ENCODE measurements at places on chromosomes 6 and 20. TPM values are rescaled to one million over a fixed set of nuclear protein-coding genes. Genes with fewer than 3 reads are reported as not detected.

GRCh38 chr20:48292806-48293205, 507.5 kb upstream of the SULF2 start:
- no peak overlapping the region for H3K27ac ChIP-seq
- peaks cover 21% of the 10 kb centered on the region for H3K4me1 ChIP-seq
- no peaks in the 10 kb centered on the region for H3K36me3 ChIP-seq

The HDAC2 gene
- total RNA-seq = 55.3 TPM

The RHAG gene
- not detected for total RNA-seq

DNA sequence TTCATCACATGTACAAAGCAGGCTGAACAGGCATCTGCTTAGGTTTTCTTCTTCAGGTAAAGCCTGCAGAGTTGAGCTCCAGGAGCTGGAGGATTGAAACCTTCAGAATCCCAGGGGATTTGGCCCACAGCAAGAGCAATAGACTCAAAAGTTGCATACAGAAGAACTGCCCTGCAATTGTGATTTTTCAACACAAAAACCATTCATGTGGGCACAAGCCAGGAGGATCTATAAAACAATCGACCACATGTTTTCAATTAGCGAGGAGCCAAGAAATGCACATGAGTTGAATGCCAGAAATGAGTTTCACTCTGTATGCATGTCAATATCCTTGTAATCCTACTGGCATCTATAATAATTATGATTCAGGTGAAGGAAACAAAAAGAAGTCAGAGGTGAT, 576.4 kb downstream of the HDGFL1 start:
- H3K4me1 ChIP-seq = no peaks in the 10 kb centered on the region
- no peaks in the 10 kb centered on the region for H3K27me3 ChIP-seq
- no peak for DNase-seq
- H3K27ac ChIP-seq = no peak overlapping the region

The DNAH8 gene
- total RNA-seq = 0.03 TPM

The KIAA0408 gene
- 55.1 TPM for total RNA-seq

- H3K27ac ChIP-seq = peak overlapping the region; percentile 89
- no peak for DNase-seq
- peak overlapping the region; percentile 87 for H3K4me3 ChIP-seq
- no peaks in the 10 kb centered on the region for H3K27me3 ChIP-seq
- peaks cover 33% of the 10 kb centered on the region for H3K4me1 ChIP-seq
Measured at GRCh38 chr20:62142252-62143080, 728 bp downstream of the PSMA7 start.

- no peak overlapping the region for H3K27ac ChIP-seq
- H3K4me1 ChIP-seq = no peaks in the 10 kb centered on the region
- no peak overlapping the region for H3K4me3 ChIP-seq
Measured at GRCh38 chr6:149636124-149636523, 12.4 kb downstream of the KATNA1 start.

GRCh38 chr6:117549611-117550010, 52.7 kb downstream of the GOPC start:
- H3K27ac ChIP-seq = no peak overlapping the region
- H3K4me3 ChIP-seq = no peak overlapping the region
- no peak for DNase-seq
- H3K27me3 ChIP-seq = no peaks in the 10 kb centered on the region

GRCh38 chr6:121536345-121536744, 100.9 kb downstream of the GJA1 start:
- H3K4me1 ChIP-seq = no peaks in the 10 kb centered on the region
- no peak for DNase-seq
- no peaks in the 10 kb centered on the region for H3K36me3 ChIP-seq
- H3K27ac ChIP-seq = no peak overlapping the region
- no peak overlapping the region for H3K4me3 ChIP-seq

DNA sequence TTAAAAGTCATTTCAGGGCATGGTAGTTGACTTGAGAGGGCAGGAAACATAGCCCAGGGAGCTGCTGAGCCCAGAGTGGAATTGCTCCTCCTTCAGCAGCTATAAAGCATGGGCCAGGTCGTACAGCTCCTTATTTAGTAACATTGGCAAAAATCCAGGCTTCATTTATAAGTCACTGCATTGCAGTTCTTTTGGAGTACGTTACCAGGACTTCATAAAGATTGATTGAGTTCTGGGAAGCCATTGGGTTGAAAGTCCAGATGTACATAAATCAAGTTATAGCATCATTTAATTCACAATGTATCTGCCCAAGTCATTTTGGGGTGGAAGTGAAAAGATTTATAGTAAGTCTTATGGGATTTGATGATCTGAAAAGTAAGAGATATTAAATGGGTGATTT, 53.0 kb upstream of the ANKEF1 start:
- H3K27ac ChIP-seq = no peak overlapping the region
- no peaks in the 10 kb centered on the region for H3K36me3 ChIP-seq
- no peaks in the 10 kb centered on the region for H3K27me3 ChIP-seq
- H3K4me1 ChIP-seq = no peaks in the 10 kb centered on the region
- no peak for DNase-seq

DNA sequence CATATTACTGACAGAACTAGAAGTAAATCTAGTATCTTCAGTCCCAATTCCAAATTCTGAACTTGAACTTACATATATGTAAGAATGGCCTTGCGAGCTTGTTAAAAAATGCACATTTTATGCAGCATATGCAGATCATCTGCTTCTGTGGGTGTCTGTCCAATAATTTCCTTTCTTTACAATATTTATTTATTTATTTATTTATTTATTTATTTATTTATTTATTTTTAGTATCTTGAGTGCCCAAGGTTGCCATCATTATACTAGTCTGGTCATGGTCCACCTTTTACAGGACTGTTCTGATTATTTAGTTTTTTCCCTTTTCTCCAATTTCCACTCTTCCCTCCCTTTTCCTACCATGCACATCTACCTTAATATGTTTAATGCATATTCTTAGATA, 528.4 kb downstream of the COL12A1 start:
- no peaks in the 10 kb centered on the region for H3K36me3 ChIP-seq
- H3K27me3 ChIP-seq = no peaks in the 10 kb centered on the region
- no peak overlapping the region for H3K27ac ChIP-seq
- no peak for DNase-seq

GRCh38 chr20:12014276-12014675, 96.6 kb downstream of the BTBD3 start:
- no peaks in the 10 kb centered on the region for H3K4me1 ChIP-seq
- DNase-seq = no peak
- H3K27ac ChIP-seq = no peak overlapping the region
- no peaks in the 10 kb centered on the region for H3K27me3 ChIP-seq
- no peaks in the 10 kb centered on the region for H3K36me3 ChIP-seq

- H3K36me3 ChIP-seq = no peaks in the 10 kb centered on the region
- no peak for DNase-seq
- H3K4me1 ChIP-seq = no peaks in the 10 kb centered on the region
- no peaks in the 10 kb centered on the region for H3K27me3 ChIP-seq
- H3K4me3 ChIP-seq = no peak overlapping the region
Measured at GRCh38 chr6:46331461-46331860, 159.8 kb downstream of the RCAN2 start.

DNA sequence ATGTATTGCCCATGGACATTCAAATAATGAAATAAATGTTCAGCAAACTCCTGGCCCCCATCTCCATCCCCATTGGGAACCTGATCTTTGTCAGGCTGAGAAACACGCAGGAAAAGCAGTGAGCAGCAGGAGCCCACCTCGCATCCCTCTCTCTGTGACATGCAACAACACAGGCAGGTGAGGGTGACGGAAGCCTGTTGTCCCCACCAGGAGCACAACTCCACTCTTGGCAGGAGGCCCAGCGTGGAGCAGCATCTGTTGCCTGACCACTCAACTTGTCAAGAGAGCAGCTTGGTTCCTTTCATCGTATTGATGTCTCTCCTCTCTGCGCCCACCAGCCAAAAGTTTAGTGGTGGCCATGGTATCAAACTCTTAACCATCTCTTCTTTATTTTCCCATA, 586.9 kb upstream of the ARID1B start:
- no peak overlapping the region for H3K4me3 ChIP-seq
- no peaks in the 10 kb centered on the region for H3K36me3 ChIP-seq
- H3K4me1 ChIP-seq = no peaks in the 10 kb centered on the region
- H3K27me3 ChIP-seq = no peaks in the 10 kb centered on the region

- H3K27me3 ChIP-seq = no peaks in the 10 kb centered on the region
- no peak overlapping the region for H3K4me3 ChIP-seq
- DNase-seq = no peak
- no peaks in the 10 kb centered on the region for H3K36me3 ChIP-seq
Measured at GRCh38 chr6:72464791-72465691, 156.8 kb upstream of the KCNQ5 start.

The BFSP1 gene
- total RNA-seq = 2.4 TPM

- peak overlapping the region; percentile 37 for H3K27ac ChIP-seq
- peaks cover 19% of the 10 kb centered on the region for H3K4me1 ChIP-seq
- no peak for DNase-seq
- H3K4me3 ChIP-seq = peak overlapping the region; percentile 51
Measured at GRCh38 chr6:148700741-148701311, 46.0 kb upstream of the UST start.

DNA sequence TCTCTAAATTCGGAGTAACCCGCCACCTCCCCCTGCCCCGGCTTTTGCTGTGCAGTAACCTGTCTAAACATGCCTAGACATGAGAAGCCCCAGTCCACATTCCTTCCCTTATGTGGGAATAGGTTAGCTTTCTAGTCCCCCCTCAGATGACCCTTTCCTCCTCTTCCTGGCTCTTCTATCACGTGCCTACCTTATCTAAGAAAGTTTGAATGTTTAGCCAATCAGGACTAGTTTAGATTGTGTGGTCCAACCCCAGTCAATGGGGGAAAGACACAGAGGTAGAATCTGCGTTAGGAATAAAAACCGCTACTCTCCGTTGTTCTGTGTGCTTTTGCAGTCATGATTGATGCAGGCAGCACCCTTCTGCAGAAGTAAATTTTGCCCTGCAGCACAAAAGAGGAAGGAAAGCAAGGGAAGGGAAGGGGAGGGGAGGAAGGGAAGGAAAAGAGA, 69.0 kb upstream of the CD93 start:
- peak; percentile 43 for DNase-seq
- no peak overlapping the region for H3K27ac ChIP-seq
- no peak overlapping the region for H3K4me3 ChIP-seq
- H3K36me3 ChIP-seq = no peaks in the 10 kb centered on the region
- no peaks in the 10 kb centered on the region for H3K27me3 ChIP-seq

The LY6G5C gene
- 2.9 TPM for total RNA-seq

The PROKR2 gene
- not detected for total RNA-seq

DNA sequence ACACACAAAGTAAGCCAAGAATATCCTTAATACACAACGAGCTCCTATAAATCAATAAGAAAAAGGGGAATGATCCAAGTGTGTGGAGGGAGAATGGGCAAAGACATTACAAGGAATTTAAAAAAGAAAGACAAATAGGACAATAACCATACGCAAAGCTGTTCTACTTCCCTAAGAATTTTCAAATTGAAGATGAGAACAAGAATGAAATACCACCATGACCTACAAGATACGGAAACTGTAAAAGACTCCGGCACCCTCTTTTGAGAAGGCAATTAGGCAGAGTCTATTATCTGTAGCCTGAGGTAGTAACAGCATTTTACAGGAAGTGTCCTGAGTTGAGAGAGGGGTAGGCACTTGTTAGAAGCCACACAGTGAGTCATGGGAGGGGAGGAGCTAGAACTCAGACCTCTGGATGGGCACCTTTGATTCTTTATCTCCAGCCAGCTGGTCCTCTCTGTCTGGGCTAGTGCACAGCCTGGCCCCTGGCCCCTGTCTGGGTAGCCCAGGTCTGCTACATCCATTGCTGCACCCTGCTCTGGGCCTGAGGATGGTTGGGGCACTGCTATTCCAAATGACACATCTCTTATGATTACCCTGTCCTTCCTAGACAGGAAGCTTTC, 15.3 kb downstream of the RSPO4 start:
- peaks cover 2% of the 10 kb centered on the region for H3K27me3 ChIP-seq
- H3K27ac ChIP-seq = no peak overlapping the region
- no peaks in the 10 kb centered on the region for H3K4me1 ChIP-seq
- no peak for DNase-seq
- H3K4me3 ChIP-seq = no peak overlapping the region

The OSBPL2 gene
- 56.0 TPM for total RNA-seq

DNA sequence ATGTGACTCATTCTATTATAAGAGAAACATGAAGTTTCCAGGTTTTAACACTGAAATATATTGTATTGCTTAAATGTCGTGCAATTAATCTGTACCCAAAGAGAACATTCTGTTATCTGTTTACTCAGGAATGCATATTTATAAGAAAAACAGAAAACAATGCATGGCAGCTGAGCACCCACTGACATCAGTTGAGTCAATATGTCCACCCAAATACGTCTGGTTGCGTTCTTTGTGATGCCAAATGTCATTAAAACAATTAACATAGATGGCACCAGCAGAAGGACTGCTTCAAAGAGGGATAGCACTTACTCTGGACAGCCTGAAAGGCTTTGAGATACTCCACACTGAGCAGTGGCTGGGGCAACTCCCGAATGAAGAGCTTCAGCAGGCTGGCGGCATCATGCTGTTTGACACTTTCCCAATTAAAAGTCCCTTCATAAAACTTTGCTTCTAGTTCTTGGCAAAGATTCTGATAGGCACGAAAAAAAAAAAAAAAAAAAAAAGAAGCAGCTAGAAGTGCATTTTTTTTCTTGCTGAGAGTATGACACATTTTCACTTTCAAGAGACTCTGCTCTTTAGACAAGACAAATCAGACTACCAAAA, 102.3 kb downstream of the ARHGAP18 start:
- H3K27ac ChIP-seq = no peak overlapping the region
- peaks cover 54% of the 10 kb centered on the region for H3K36me3 ChIP-seq
- no peaks in the 10 kb centered on the region for H3K4me1 ChIP-seq
- H3K27me3 ChIP-seq = no peaks in the 10 kb centered on the region

DNA sequence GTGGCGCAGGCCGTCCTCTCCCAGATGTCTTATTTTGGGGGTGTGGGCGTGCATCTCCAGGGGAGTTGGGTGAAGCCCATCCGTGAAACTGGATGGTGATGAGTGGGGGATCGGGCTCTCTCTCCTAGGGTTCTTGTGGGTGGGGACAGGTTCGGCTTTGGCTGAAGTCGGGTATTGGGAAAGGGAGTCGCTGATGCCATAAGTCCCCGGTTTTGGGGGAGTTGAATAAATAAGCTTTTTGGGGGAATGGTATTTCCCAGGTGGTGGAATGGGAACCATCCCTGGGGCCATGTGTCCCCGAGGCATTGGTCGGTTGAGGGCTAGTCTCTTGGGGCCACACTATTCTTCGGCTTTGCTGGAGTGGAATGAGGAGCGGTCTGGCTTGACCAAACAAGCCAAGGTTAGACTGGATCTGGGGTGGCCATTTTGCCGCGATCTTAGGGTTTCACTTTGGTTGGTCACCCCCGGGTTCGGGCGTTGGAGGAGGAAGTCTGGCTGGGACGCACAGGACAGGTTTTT, 481 bp downstream of the ZNF133 start:
- H3K4me3 ChIP-seq = peak overlapping the region; percentile 95
- peaks cover 13% of the 10 kb centered on the region for H3K36me3 ChIP-seq
- no peaks in the 10 kb centered on the region for H3K27me3 ChIP-seq
- H3K27ac ChIP-seq = peak overlapping the region; percentile 99
- H3K4me1 ChIP-seq = peaks cover 21% of the 10 kb centered on the region

The SOX18 gene
- 48.3 TPM for total RNA-seq

The SLC24A3 gene
- 7.9 TPM for total RNA-seq

The ITCH gene
- 57.5 TPM for total RNA-seq

The CRISP3 gene
- total RNA-seq = 2.5 TPM

The ZNF334 gene
- total RNA-seq = 4.7 TPM

GRCh38 chr6:31228476-31228875, 43.4 kb downstream of the HLA-C start:
- H3K4me1 ChIP-seq = no peaks in the 10 kb centered on the region
- DNase-seq = no peak
- no peaks in the 10 kb centered on the region for H3K27me3 ChIP-seq
- H3K4me3 ChIP-seq = no peak overlapping the region
- no peak overlapping the region for H3K27ac ChIP-seq

Measured in lower lobe of right lung (tissue), 2 donors.